ENCODE measurements at places on chromosomes 5 and 9.

DNA sequence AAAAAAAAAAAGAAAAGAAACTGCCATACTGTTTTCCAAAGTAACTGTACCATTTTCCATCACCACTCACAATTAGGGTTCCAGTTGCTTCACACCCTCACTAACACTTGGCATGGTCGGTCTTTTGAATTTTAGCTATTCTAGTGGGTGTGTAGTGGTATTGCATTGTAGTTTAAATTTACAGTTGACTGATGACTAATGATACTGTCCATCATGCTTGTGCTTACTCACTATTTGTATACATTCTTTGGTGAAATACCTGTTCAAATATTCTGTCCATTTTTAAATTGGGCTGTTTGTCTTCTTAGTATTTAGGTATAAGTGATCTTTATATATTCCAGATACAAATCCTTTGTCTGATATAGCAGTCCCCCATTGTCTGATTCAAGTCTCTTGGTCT is 36.2 kb upstream of the ZNF169 start:
- DNase-seq: no peak

DNA sequence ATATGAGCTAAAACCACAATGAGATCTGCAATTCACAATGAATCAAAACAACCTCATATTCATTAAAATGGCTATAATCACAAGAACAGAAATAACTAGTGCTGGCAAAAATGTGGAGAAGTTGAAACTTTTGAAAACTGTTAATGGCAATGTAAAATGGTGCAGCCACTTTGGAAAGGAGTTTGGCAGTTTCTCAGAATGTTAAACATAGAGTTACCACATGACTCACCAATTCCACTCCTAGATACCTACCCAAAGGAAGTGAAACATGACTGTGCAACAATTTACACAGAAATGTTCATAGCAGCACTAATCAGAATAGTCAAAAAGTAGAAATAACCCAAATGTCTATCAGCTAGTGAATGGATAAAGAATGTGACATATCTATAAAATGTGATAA is 862.2 kb downstream of the DTWD2 start:
- no peak for DNase-seq

GRCh38 chr9:38737246-38737645 is 17.3 kb upstream of the FAM240B start:
- no peak for DNase-seq

DNA sequence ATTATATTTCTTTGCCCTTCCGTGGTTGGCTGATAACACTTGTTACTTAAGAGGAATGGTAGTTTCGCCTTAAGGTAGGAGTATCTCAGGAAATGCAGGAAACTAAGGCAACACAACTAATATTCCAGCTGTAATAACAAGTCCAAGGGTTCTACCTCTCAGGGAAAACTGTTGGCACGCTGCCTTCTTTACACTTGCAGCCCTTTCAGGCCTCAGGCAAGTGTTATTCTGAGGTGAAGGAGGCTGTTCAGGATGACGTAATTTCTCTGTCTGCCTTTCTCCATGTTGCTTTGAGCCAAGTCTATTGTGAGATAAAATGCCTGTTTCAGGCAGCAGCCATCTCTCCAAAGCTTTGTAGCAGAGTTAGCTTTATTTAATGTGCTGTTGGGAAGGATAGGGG is 38.0 kb downstream of the VCAN start:
- DNase-seq: no peak

- DNase-seq: peak; percentile 63
Observed at GRCh38 chr5:16067415-16067814, 112.2 kb downstream of the MARCHF11 start.

DNA sequence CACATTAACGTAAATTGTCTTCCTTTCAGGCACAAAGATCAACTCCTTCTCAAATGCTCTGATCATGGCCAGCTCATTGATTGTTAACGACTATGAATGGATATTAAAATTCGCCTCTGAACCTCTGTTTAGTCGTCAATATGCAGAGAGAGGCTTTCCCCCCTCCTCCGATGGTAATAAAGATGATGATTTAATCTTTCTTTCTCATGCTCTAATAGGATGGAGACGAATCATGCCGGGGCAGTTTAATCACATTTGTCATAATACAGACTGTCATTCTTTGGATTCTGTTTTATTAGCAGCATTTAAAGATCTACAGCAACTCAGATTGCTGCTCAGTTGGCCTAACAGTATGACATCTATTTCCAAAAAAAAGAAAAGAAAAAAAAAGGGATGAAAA is 132.9 kb downstream of the SREK1 start:
- no peak for DNase-seq

DNA sequence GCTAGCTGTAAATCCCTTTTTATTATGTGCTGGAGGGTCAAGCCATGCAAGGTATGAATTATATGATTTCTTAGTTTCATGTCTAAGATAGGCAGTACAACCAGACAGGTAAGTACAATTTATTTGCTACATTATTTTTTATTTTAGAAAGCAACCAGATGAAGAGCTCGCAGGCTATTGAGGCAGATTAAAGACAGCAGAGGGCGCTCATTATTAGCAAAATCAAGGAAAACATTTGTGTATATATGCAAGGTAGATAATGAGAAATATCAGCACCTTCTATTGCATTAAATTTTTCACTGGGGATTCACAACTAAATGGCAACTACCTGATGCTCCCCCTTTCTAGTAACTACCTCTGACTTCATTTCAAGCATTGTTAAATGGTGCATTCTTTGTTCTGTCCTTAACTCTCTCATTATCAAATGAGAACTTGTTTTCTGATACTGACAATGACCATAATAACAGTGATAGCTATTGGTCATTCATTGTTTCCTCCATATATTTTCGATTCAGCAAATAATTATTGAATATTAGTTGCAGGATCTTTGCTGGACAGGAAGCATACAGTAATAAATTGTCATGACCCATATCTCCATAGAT is 8.6 kb downstream of the SCGB3A2 start:
- DNase-seq: peak; percentile 22

DNA sequence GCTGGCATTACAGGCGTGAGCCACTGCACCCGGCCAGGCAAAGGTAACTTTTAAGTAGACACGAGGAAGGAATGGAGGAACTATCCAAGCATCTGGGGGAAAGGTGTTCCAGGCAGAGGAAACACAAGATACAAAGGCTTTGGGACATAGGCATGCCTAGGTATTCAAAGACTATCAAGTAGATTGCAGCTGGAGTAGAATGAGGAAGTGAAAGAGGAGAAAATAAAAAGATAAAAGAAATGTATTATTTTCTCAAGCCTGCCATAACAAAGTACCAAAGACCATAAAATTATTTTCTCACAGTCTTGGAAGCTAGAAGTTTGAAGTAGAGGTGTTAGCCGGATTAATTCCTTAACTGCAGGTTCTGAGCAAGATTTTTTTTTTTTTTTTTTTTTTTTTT is 39.9 kb upstream of the GRIN3A start:
- DNase-seq: no peak

DNA sequence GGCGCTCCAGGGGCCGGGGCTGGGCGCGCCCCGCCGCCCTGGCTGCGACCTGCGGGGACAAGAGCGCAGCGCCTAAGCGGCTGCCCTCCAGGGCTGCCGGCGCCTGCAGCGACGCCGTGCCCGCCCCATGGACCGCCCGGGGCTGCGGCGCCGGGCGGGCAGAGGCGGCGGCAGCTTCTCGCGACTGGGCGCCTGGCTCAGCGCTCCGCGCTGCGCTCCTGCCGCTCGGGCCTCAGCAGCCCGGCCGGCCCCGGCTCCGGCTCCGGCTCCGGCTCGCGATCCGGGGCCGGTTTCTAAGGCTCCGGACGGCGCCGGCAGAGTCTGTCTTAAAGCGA is at the start of gene PITX1:
TSS of gene PITX1 (minus strand) at position 328 of the 335 bp plus-strand sequence. CDS start 347 bp downstream, outside the sequence.
- peak; percentile 37 for DNase-seq

- no peak for DNase-seq
Observed at GRCh38 chr5:126417178-126417577, 6.0 kb upstream of the GRAMD2B start.

GRCh38 chr5:27437594-27438200 is 399.3 kb upstream of the CDH9 start:
- DNase-seq: peak; percentile 2

DNA sequence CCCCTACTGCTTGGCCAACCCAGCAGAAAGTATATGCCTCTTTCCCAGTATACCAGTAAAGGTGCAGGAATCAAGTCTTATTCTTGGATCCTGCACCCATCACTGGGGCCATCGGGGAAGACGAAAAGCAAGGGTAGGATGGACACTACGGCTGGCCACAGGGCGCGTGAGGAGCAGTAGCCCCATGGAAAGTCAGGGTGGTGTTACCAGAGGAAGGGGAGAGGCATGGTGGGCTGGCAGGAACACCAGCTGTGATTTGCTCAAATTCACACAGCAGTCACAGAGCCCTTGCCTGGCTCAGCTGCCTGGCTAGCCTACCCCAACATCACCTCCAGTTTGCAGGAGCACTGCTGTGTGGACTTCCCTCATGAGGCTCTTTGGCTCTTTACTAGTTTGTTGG is 34.5 kb upstream of the SAP30L start:
- DNase-seq: no peak

DNA sequence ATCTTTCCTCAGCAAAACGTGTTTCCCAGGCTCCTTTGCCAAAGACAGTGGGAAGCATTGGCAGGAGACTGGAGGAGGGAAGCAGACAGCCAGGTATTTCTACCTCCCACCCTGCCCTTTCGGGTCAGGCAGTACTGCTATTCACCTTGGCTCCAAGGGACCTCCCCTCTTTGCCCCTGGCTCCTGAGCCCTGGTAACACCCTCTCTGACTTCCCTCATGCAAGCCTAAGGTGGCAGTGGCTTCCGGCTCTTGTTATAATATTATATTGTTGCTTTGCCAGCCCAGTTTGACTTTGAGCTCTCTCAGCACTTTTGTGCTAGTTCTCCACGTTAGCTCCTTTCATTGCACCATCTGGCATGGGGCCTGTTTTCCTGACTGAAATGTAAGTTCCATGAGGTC is 81.6 kb upstream of the IFNK start:
- no peak for DNase-seq

DNA sequence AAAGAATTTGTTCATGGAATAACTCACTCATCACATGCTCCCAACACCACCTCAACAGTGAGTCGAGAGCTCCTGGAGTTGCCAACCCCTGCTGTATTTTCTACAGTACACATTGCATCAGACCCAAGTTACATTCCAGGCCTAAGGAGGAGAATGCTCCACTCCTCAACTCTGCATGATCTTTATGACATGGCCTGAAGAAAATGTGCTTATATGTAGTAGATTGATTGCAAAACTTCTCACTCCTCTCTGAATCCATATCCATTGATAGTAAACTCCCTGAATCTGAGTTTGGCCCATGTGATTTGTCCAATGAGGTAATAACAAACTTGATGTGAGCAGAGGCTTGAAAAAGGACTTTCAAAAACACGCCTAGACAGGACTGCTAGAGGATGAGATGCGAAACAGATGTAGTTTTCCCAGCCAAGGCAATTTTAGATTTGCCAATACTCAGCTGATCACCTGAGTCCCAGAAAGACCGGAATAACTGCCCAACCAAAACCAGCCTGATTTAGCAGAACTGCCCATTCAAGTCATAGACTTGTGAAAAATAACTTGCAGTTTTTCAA is 29.0 kb upstream of the PAPPA start:
- no peak for DNase-seq

DNA sequence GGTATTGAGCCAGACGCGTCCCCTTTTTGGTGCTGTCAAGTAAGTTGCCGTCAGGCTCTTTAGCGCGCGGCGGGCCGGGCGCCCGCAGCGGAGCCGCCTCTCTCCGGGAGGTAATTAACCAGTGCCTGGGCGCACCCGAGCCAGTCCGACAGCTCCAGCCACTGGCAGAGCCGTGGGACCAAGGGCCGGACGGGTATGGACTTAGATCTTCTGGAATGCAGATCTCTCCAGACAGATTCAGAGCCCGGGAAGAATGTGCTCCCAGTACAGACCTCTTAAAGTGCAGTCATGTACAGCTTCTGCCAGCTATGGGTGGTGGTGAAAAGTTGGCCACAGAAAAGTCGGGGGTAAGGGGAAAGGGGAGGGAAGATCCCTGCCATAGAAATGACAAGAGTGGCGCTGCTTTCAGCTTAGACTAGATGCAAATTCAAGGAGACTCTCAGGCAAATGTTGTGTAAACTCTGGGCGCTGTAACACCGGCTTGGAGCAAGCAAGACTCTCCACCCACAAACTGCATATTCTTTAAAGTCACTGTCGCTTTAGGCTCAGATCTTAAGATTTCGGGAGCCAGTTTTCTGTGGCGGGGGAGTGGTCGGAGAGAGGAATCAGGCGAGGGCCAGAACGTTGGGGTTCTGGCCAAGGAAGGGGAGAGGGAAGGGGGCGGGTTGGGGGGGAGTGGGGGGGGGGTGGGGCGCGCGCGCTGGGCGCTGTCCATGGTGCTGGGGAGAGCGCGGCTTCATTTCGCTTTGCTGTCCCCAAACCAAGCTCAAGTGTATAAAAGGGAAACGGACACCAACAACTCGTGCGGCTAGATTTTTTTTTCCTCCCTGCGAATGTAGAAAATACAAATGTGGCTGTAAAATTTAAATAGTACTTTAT is 29.2 kb downstream of the NR2F1 start:
- DNase-seq: no peak

- no peak for DNase-seq
Observed at GRCh38 chr5:60209146-60209840, 315.8 kb upstream of the PDE4D start.

DNA sequence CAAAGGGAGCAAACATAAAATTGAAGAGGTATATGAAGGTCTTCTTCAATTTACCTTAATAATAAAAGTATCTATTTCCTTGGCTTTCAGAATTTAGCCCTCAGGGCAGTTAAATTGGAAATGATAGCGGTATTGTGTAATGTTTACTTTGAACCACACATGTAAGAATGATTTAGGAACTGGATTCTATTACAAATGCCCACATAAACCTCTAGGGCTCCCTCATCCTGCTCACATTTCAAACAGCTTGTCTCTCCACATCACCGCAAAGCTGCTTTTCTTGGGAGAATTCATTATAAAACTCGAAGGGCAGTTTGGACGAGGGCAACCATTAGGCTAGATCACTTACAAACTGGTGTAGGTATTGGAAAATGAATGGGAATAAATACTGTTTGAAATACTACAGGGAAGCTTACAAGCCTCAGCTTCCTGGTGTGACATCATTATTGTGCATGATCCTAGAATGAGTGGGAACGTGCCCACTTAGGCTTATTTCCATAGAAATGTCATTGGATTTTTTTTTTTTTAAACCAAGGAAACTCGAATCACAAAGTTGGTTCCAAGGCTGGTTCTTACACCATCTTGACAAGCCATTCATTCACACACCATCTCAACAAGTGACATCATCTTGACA is 47.3 kb downstream of the MTRR start:
- DNase-seq: no peak

GRCh38 chr5:11617080-11617479 is 287.2 kb downstream of the CTNND2 start:
- DNase-seq: no peak

GRCh38 chr5:69103521-69103920 is 9.7 kb downstream of the SLC30A5 start:
- no peak for DNase-seq

DNA sequence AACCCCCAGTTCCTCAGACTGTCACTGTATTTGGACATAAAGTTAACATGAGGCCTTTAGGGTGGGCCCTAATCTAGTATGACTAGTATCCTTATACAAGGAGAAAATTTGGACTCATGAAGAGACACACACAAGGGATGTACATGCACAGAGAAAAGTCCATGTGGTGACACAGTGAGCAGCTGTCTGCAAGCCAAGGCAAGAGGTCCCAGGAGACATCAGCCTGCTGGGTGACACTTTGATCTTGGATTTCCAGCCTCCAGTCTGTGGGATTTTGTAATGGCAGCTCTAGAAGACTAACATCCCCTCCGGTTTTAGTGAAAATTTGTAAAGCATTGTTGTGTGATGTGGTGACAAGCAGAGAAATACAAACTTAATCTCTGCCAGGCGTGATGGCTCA is 66.1 kb downstream of the RAI14 start:
- no peak for DNase-seq

GRCh38 chr5:172849606-172850453 is 15.8 kb downstream of the ERGIC1 start:
- peak; percentile 84 for DNase-seq

Data from GM12865 (cell line).